Activated naive CD8-positive, alpha-beta T cell treated with anti-CD3 and anti-CD28 coated beads, Interleukin-2, amount 50 U/mL, for 16 hours (primary cell): ENCODE measurements at places on chromosomes 12 and 14.

DNA sequence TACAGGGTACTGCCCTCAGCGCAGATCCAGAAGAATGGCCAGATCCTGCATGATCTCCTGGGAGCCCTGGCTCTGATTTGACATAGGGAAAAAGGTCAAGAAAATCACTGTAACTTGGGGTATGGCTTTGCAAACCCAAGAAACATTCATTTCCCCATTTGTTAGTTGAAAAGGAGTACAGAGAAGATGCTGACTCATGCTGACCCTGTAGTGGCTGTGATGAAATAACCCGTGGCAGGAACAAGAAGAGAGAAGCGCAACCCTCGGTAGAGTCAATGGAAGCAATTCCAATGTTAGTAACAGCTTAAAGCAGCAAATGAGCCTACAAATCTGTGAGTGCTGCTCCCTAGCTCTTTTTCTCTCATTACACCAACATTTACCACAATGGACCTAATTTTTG is 281.6 kb upstream of the NPAS3 start:
- no peak for DNase-seq

- DNase-seq: no peak
These were observed 27.4 kb downstream of the DDX47 start for GRCh38 chr12:12840580-12840899.

DNA sequence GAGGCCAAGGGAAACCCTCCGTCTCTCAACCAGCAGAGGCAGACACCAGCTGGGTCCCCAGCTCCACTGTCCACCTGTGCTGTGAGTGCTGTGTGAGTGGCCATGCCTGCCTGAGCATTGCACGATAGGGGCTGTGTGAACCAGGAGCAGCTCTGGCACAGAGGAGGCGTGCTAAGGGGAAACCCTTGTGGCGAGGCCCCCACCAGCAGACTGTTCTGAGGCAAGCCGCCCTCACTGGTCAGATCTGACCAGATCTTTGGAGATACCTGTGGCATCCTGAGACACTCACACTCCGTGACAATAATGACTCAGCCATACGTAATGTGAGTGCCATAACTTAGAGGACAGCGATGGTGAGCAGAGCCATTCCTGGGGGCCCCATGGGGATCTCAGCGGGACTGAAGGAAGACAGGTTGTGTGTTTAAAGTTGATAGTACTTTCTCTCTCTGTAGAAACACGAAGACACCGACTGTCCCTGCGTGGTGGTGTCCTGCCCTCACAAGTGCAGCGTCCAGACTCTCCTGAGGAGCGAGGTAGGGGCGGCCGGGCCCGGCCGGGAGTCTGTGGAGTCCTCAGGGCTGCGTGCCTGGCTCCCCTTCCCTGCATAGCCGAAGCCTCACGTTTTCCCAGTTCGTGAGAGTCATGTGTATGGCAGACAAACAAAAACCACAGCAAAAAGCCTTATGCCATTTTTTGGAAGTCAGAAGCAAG is 36.6 kb upstream of the AMN start:
- no peak for DNase-seq

DNA sequence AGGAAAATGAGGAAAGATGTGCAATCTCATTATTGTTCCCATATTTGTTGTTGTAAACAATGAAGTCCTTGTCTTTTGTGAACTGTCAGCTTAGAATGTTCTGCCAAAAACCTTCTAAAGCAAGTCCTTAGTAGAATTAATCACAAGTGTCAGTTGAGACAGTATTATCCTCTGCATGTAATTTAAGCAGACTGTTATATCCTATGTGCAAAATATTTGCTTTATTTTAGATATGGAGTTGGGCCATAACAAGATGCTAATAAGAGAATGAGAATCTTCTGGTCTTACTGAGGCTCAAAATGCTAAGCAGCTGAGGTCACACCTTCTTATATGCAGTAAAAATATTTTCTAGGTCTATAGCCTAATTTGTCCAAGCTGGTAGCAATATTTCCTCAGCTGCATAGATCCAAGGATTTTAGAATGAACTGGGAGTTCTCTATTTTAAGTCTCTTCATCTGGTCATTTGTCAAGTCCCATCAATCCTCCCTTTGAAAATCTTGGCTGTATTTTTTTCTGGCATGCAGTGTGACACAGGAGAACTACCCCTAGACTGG is 222.3 kb upstream of the NAV3 start:
- no peak for DNase-seq

DNA sequence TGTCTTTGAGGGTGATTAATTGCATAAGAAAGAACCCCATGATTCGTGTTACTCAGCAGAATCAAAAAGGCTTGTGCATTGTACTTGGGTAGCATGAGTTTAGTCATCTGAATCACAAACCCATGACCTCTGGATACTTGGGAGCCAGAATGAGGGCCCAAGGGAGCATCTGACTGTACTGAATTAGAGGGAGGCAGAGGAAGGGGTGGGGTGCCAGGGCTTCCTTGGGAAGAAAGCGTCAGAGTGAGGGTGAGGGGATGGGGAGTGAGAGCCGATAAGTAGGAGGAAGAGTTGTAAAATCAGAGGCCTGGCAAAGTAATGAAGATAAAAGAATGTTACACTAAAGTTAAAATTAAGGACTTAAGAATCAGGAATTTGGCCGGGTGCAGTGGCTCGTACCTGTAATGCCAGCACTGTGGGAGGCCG is 29.8 kb downstream of the GPRC5D start:
- DNase-seq: no peak

GRCh38 chr12:32499048-32499447 is 99.7 kb downstream of the FGD4 start:
- no peak for DNase-seq

GRCh38 chr14:35144029-35144428 is 21.7 kb downstream of the PRORP start:
- DNase-seq: no peak

DNA sequence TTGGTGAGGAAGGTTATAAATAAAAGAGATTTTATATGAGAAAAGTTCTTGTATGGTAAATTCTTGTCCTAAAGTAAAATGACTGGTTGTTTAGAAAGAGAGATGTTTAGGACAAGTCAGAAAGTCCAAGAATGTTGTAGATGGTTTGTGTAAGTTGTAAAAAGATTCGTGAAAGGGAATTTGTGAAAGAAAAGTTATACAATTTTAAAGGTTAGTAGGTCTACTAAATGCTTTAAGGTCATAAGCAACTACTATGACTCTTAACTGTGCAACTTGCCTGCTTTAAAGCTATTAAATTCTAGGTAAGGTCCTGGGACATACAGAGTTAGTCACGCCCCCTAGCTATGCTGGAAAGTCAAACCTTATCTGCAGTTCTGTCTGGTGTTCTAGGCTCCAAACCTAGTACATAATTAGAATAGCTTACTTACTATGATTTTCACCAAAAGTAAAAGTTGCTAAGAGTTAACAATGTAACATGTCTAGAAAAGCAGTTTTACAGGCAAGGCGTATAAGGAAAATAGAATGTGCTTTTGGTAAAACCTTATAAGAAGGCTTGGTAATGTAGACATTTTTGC is 11.2 kb upstream of the DHRS2 start:
- no peak for DNase-seq

GRCh38 chr12:130649101-130650045 is 66.7 kb downstream of the RIMBP2 start:
- no peak for DNase-seq

DNA sequence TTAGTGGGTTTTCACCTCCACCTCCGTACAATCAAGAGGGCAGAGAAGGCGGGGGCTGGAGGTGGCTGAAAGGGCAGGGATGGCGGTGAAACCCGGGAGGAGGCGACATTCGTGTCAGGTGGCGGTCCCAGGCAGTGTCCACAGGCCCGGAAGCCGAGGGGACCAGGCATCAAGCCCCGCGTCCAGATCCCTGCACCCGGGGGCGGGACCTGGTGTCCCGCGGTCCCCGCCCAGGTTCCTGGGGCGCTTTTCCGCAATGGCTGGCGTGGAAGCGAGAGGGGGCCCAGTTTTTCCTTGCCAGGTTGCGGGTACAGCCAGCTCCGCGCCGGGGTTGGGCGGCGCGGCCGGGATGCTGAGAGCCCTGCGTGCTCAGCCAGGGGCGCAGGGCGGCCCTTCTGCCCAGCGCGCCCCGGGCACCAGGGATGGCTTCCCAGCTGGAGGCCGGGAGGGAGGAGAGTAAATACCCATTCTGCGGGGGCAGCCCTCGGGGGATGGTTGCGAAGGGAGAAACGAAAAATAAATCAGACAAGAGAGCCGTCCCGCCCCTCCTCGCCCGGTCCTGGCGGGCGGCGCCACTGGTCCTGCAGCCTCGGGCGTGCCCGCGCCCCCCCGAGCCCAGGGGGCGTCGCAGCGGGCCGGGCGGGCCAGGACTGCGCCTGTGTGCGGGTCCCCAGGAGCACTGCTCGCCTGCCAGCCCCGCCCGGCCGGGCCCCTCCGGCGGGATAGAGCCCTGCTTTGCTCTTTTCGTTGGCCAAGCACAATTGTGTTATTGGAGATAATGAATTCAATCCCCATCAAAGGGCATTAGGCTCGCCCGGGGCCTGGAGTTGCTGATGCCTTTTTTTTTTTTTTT is 11.5 kb downstream of the FOXA1 start:
- DNase-seq: no peak

DNA sequence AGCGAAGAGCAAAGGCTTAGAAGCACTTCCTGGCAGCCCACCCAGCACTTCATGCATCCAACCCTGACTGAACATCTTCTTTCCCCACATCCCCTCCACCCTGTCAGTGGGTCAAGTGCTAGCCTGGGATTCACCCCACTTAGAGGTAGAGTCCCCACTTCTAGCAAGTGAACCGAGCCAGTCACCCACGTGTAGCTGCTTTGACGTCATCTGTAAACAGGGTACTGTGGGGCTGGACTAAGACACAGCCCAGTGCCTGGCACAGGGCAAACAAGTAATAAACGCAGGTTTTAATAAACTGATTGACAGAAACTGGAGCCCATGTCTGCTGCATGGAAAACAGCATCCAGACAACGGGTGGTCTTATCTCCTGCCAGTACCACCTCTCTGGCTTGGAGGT is 61.7 kb downstream of the ITPK1 start:
- DNase-seq: no peak

- DNase-seq: no peak
These were observed 115.9 kb downstream of the NAV3 start for GRCh38 chr12:77946541-77947061.
